Brain pericyte (primary cell): ENCODE measurements at places on chromosomes 12 and 14.

DNA sequence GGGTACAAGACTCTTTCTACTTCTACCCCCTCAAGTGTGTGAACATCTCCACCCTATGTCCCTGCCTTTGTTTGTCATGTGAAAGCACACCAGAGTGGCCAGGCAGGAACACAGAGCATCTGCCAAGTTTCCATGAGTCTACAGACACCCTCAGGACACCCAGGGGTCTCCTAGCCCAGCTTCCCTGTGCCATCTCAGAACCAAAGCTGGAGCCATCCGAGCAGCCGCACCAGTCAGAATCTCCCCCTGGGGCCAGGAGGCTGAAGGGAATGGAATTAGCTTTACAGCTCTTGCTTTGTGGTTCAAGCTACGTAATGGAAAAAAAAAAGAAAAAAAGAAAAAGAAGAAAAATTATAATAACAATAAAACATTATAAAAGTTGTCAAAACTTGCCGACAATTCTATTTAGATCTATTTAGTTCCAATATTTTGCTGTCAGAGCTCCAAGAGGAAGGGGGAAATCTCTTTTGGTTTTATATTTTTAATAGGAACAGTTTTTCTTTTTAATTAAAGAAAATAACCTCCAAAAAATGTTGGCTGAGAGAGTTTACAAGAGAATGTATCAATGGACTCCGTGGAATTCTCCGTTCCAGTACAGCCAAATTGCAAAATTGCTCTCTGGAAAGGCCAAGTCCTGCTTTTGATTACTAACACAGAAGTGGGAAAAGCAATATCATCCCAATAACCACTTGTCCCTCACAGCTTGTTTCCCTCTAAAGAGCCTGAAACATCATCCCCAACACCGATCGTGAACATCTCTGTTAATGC lies 37.1 kb downstream of the TBX5 start:
- no peak for DNase-seq

- DNase-seq = no peak
Measured at GRCh38 chr14:89232265-89233070, 184.6 kb downstream of the FOXN3 start.

DNA sequence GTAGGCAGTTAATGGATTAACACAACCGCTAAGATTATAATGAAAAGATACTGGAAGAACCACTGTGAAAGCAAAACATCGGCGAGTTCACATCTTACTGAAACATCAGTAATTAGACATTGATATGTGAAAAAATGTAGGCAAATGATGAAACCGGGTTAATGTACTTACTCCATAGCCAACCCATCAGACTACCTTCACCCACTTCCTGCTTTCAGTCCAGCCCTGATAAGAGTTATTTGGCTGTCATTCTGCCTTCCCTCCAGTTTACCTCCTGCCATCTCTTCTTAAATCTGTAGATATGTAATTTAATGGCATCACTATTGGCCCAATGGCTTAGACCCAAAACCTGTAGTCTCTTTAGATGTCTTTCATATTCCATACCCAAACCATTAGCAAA lies 46.0 kb upstream of the LGR5 start:
- no peak for DNase-seq

DNA sequence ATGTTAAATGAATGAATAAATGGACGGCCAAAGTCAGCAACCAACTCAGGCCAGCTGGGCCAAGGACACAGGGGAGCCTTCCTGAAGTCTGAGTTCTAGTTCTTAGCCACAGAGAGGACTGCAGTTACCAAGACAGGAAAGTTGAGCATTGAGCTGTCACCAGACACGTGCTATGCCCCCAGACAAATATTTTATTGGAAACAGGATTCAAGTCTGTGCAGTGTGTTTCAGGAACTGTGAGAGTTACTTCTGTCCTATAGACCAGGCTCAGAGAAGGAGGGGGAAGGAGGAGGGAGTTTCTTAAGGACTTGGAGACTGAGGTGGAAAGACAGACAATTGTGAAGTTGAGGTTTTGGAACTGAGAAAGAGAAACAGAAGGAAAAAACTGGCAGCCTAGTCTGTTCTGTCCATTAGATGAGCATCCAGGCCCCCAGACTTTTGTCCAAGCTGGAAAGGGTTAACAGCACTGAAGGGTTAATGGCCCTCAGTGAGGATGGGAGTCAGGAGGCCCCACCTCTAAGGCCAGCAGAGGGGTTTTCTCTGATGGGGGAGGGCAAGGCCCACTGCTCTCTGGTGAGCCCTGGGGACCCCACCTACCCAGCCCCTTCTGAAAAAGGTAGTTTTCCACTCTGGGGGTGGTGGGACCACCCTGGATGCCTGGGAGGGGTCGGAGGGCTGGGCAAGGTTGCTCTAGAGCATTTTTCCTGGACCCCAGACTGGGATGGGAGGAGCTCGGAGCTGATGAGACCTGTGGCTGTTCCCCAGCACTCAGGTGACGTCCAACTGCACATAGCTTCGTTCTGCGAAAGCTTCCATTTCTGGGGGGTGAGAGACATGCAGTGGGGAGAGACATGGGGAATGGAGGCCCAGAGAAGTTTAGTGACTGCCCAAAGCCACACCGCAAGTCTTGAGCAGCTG lies 6.9 kb upstream of the CMKLR1 start:
- DNase-seq = no peak

- DNase-seq = no peak
Measured at GRCh38 chr12:47772094-47772660, 861 bp upstream of the SLC48A1 start.
